ENCODE measurements at places on chromosomes 11 and 22. TPM values are rescaled to one million over a fixed set of nuclear protein-coding genes. Genes with fewer than 3 reads are reported as not detected.
A peak's percentile ranks its signal among the peaks of the same experiment; 100 is the strongest.

DNA sequence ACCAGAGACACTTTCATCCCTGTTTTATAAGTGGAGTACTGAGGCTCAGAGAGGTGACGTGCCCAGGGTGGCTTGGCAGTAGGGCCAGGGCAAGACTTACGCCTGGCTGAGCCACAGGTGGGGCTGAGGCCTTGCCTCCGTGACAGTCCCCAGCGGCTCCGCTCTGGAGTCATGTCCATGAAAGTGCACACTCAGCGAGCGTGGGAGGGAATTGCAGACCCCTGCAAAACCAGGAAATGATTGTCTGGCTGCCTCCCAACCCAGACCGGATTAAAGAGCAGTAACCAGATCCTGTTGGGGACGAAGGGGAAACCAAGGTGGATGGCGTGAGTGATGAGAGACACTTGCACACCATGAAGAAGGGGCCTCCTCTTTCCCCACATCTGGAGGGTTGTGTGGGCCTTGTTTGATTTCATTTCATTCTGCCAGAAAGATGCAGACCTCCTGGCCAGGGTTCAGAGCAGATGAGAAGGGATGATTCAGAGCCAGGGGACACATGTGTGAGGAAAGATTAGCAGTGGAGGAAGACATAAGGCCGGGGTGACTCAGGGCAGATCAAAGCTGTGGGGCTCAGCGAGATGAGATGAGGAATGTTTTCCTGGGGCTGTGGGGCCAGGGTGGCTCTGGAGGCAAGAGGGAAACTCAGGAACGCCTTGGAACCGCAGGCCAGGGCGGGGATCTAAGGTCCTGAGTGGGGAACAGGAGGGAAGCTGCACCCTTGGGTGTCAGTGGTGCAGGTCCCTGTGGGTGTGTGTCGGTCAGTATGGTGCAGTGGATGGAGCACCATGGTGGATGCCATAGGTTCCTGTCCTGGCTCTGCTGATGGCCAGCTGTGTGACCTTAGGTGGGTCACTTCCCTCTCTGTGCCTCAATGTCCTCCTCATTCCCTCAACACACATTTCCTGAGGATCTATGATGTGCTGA is 29.9 kb upstream of the LRRC32 start:
- peak; percentile 93 for DNase-seq

GRCh38 chr22:41284465-41284864 is 1.5 kb downstream of the RANGAP1 start:
- no peak for DNase-seq

DNA sequence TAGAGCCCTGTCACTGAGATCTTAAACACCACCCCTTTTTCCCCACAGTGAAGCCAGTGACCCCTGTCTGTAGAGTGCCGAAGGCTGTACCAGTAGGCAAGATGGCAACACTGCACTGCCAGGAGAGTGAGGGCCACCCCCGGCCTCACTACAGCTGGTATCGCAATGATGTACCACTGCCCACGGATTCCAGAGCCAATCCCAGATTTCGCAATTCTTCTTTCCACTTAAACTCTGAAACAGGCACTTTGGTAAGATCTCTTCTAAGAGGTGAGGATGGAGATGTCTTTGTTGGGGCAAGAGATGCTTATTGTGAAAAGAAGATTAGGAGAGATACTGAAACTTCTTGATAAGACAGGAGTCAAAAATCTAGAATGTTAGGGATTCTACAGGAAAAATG is 75.9 kb downstream of the JAM3 start:
- DNase-seq, result no peak

GRCh38 chr11:105111145-105111944 is 28.2 kb downstream of the CARD18 start:
- DNase-seq, result no peak

DNA sequence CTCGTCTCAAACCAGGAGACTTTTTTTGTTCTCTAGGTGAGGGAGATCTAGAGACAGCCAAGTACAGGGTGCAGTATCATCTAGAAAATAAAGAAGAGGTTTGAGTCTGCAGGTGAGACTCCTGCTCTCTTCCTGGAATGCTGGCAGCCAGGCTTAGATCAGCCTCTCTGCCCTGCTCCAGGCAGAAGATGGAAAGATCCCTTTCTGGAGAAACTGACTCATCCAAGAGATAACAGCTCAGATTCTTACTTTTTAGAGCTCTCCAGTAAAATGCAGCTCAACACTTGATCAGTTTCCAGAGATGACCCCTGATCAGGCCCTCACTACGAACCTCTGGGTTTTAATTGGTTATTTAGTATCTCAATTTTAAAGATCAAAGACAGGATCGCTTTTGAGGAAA is 44.6 kb upstream of the EHF start:
- DNase-seq, result no peak

DNA sequence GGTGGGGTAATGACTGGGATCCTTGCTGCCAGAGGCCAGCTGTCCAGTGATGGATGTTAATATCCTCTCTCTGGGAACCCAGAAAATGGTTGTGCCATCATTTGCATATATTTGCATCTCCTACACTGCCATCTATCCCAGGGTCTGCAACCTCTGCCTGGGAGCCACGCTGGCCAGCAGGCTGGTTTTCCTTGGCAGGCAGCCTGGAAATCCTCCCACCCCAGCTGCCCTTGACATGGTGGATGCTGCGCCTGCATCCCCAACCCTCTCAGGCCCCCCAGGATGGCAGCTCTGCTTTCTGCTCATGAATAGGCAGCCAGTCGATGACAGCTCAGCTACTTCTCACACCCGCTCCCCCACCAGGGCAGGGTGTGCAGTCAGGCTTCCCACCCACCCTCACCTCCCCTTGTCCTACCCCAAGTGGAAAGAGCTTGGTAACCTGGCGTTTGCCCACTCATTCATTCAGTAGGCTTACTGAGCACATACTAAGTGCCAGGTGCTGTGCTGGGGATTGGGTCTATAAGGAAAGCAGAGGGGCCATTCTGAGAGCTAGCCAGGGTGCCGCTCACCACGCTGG is 202.5 kb downstream of the TRIM29 start:
- DNase-seq, result no peak

DNA sequence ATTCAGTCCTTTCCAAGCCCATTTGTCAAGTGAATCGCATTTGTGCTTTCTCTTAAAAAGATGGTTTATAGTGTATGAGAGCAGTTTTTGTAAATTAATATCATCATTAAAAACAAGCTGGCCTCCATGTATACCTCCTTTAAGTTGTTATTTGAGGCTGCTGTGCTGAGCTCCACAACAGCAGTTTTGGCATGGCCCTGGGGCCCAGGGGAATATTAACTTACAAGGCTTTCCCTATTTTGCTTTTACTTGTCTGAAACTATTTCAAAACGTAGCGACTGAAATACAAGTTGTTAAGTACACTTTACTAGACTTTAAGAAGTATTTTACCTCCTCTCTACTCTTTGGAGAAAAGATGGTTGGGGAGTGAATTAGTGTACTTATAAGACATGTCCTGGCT is 4.9 kb upstream of the BARX2 start:
- DNase-seq, result no peak

- DNase-seq, result no peak
Measured at GRCh38 chr11:16311831-16312230, 44.5 kb downstream of the SOX6 start.

- no peak for DNase-seq
Measured at GRCh38 chr11:71483692-71484091, 30.7 kb downstream of the NADSYN1 start.

GRCh38 chr11:65850217-65851082 is 7.5 kb downstream of the CFL1 start:
- DNase-seq, result no peak

DNA sequence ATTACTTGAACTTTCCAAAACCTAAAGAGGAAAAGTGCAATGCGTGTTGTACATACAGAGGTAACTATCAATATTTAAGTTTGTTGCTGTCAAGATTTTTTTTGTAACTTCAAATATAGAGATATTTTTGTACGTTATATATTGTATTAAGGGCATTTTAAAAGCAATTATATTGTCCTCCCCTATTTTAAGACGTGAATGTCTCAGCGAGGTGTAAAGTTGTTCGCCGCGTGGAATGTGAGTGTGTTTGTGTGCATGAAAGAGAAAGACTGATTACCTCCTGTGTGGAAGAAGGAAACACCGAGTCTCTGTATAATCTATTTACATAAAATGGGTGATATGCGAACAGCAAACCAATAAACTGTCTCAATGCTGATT is 2.1 kb downstream of the ADM start:
- no peak for DNase-seq

The CYB561A3 gene
- total RNA-seq, result 14.6 TPM

The PKDREJ gene
- total RNA-seq, result not detected

The DYNC2H1 gene
- 9.6 TPM for total RNA-seq

The CBLIF gene
- not detected for total RNA-seq

The OR51L1 gene
- not detected for total RNA-seq

The PCSK7 gene
- total RNA-seq, result 33.7 TPM

The ACTN3 gene
- total RNA-seq, result not detected

The ESAM gene
- 0.15 TPM for total RNA-seq

The FGF3 gene
- total RNA-seq, result not detected
